ENCODE measurements at places on chromosomes 6 and 20.
A peak's percentile ranks its signal among the peaks of the same experiment; 100 is the strongest.

- DNase-seq: no peak
These were observed 38.4 kb downstream of the VSTM2L start for GRCh38 chr20:37941332-37941731.

- DNase-seq: no peak
These were observed 33.0 kb downstream of the METTL24 start for GRCh38 chr6:110325197-110325596.

- DNase-seq: no peak
These were observed 247.9 kb downstream of the RFPL4B start for GRCh38 chr6:112594886-112595594.

GRCh38 chr6:19337101-19337500 lies 500.1 kb upstream of the ID4 start:
- DNase-seq: no peak

DNA sequence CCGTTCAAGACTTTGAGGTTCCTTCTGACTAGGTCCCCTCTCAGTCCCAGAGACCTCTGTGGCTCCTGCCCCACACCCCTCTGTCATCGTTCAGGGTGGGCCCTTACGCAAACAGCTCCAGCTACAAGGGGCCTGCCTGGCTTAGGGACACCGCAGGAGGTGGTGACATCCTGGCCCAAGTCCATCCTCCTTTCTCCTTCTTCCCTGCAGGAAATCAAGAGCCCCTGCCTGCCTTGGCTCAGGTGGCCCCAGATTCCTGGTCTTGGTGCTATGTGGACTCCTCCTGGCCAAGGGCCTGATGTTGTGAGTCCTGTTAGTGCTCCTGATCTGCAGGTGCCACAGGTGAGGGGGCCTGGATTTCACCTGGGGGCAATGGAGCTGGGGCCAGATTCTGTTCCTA lies 8.1 kb downstream of the TREML4 start:
- no peak for DNase-seq

- peak; percentile 19 for DNase-seq
These were observed 1.9 kb downstream of the PPP1R18 start for GRCh38 chr6:30684386-30685156.

DNA sequence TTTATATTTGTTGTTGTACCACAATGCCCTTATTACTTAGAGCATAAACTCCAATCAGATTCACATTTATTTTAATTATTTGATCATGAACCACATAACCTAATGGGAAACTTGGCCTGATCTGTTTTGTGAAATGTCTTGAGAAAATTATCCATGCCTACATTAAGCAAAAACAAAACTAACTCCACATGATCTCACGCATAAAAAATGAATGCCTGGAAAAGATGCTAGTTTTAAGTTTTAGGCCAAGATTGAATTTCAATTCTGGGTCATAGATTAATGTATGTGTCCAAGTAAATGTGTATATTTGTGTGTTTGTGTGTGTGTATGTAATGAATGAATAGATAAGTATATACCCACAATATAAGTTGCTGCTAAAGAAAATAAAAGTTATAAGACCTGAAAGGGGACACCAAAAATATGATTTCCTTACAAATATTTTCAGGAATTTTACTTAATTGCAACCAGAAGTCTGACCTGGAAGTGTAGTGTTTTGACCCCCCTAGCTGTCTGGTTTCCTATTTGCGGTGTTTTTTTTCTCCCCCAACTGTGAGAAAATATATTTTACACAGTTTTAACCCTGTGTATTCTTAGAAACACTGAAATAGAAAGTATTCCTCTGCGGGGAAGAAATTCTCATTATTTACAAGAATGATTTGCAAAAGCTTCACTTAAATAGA lies 97.2 kb downstream of the JAG1 start:
- no peak for DNase-seq

DNA sequence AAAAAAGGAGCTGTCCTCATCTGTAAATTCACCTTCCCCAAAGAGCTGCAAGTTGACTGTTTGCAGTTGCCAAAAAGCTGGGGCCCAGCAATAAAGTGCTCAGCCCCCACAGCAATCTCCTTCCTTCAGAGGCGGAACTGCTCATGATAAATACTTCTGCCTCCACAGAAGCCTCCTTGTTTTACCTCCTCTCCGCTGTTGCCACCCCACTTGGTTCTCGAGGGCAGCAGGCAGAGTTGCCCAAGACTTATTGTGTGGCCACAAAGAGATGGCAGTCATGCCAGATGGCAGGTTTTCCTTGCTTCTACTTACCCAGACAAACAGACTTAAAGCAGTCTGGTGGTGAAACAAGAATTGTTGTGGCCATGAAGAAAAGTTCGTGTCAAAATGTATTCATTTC lies 66.3 kb downstream of the SLX4IP start:
- DNase-seq: peak; percentile 65

GRCh38 chr6:16965689-16966088 lies 136.2 kb upstream of the STMND1 start:
- DNase-seq: no peak

- no peak for DNase-seq
These were observed 114.0 kb upstream of the CARMIL1 start for GRCh38 chr6:25165177-25165576.

- no peak for DNase-seq
These were observed 106.7 kb upstream of the CENPW start for GRCh38 chr6:126233192-126233591.

DNA sequence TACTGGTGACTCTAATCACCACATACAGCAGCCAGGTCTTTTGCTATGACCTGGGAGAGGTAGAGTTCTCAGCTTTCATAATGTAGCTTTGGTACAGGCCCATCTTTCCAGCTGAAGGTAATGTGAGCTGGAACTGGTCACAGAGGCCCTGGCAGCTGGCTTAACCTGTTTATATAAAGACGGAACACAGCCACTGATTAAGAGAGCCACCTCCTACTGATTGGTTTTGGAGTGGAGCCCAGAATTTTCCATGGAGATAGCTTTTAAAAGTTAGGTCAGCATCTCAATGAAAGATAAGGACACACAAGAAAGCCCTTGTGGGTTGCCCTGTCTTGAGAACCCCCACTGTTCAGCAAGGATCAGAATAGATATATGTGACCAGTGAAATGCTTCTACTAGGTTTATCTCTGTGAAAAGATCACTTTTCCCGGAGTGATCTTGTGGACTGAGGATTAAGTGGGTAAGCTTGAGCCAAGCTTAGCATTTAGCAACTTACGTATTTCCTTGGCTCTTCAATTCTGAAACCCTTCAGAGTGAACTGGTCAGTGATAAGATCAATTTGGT lies 213.7 kb upstream of the CITED2 start:
- no peak for DNase-seq

GRCh38 chr6:40764726-40765125 lies 177.6 kb upstream of the LRFN2 start:
- no peak for DNase-seq

DNA sequence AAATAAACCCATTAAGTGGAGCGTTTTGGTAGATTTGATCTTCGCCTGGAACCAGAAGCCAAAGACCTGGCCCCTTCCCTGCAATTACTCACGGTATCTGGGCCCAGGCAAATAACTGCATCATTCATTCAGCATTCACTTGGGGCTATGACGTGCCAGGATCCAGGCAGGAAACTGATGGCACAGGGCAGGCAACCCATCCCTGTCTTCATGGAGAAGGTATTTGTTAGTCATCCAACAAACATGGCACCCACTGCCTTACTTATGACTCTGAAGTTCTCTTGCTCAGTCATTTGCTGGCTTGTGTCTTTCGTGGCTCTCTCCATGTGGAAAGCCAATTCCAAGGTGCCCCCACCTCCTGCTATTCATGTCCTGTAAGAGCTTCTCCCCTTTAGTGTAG lies 232.4 kb downstream of the BMP7 start:
- no peak for DNase-seq

DNA sequence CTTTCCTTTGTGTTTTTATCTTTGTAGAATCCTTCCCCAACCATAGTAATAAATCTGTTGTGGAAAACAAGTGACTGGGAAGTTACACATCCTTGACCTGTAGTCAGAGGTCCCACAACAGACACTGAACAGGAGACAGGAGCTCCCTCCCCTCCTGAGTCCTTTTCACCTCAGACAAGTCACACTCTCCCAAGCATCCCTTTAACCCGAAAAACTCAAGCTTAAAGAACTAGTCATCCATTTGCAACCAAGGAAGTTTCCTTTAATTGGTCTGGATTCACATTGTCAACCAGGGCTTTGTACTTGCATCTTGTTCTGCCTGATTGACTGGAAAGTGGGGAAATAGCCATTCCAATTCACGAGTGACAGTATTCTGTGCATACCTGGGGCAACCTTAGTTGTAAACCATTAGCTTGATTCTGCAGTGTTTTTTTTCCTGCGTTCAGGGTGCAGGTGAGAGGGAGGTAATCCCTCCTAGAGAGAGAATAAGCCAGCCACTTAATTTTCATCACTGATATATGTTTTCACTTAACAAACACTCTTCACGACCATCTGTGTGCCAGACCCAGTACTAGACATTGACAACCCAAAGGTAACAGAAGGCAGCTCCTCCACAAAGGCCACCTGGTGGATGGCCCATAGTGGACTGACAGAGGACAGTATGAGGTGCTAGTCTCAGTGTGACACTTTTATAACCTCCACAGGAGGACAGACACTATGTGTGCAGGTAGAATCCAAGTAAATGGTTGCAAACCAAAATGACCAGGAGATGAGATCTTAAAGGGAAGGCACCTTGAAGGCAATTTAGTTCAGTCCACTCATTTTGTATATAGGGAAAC lies 112.4 kb downstream of the SLX4IP start:
- DNase-seq: no peak

- DNase-seq: no peak
These were observed 41.0 kb upstream of the PDE7B start for GRCh38 chr6:135810486-135810885.

DNA sequence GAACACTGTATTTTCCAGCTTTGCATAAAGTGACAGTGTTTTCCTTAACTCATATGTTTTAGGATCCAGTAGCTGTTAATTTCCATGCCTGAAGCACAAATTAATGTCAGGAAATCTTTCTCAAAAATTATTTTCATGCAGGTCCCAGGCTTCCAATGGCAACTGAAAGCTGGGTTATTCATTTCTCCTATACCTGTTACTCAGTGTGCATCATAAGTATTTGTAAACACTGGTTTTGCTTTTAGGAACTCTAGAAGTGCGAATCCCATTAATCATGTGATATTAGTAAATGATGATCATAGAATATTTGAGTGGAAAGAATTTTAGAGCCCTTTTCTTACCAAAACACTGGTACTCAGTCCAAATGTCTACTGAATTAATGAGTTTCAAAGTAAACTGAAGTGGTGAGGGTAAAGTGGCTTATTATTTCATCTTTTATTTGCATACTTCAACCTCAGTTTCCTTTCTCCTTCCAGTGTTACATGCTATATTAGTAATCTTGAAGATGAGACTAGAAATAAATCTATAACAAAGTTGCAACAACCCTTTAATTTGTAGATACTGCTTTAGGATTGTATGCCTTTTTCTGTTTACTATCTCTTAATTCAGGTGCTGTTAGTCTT lies 124.0 kb downstream of the ZFAND3 start:
- DNase-seq: no peak

DNA sequence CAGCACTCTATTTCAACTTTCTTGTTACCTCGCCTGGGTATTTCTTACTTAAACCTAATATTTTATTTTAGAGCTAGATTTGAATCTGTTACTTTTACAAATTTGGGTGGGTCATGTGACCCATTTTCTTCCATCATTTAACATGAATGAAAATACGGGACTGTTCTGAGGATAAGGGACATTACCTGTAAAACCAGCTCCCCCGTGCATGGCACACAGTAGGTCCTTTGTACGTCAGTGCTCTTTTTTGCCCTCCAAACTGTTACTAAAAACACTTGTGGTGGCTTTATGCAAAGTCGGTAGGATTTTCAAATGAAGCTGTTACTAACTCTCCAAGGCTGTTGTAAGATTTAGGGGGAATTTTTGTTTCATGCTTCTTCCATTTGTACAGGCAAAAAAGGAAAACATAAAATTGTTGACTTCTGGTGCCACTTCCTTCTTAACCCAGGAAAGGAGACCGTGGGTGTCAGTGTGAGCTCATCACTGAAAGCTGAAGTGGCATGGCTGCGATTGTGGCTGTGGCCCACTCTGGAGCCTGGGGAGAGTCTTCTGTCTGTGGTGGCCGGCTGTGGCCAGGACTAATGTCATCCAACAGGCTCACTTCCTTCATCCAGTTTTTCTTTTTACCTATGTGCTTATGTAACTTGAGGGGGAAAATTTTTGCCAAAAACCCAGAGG lies 40.2 kb upstream of the PXDC1 start:
- no peak for DNase-seq

- no peak for DNase-seq
These were observed 56.8 kb downstream of the KHDRBS2 start for GRCh38 chr6:62229231-62229630.

- peak; percentile 16 for DNase-seq
These were observed 224.2 kb downstream of the NFATC2 start for GRCh38 chr20:51318058-51318949.

DNA sequence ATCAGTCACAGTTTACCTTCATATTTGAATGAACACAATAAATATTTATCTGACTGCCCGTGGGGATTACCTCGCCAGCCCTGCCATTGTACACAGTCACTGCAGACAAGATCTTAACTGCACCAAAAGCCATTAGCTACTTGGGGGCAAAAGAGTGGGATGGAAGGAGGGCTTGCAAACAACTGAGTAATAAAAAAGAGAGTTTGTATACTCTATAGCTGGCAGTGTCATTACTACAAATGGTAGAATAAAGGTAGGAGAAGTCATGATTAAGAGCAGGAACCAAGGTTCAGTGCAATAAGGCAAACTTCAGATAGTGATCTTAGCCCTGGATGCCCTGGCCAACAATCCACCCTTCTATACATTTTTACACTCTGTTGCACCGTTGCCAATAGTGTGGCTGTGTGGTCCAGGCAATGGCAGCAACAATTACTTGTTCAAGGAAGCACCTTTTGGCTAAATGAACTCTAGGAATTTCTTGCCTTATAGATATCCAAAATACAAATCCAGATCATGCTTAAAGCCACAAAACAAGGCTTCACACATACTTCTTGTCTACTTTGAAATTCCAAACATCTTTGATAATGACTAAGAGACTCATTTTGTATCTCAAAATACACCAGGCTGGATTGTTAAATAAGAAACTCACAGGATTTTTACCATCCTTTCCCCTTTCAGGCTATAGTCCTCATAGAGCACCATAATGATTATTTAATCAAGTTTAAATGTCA lies 955.4 kb upstream of the ADGRB3 start:
- DNase-seq: no peak

DNA sequence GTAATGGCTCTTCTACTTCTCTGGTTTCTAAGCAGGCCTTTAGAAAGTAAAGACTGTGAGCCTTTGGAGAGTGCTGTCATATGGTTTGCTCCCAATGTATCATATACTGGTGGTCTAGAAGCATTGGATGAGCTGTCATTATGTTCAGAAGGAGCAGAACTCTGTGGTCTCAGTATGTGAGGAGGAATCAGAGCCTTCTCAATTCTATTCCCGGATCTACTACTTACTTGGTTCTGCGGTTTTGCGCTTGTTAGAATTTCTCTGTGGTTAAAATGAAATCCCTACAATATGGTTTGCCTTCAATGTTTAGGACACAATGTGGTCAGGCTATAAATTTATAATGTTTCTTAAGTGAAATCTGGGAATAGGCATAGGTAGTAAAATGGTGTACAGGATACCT lies 64.6 kb downstream of the RWDD2A start:
- no peak for DNase-seq

- no peak for DNase-seq
These were observed 222.6 kb upstream of the MARCKS start for GRCh38 chr6:113634352-113635163.

GRCh38 chr20:22532598-22532997 lies 51.8 kb downstream of the FOXA2 start:
- no peak for DNase-seq

GRCh38 chr6:107330168-107330567 lies 129.2 kb downstream of the PDSS2 start:
- DNase-seq: no peak

Data from midbrain (tissue), 1 donor.